Tongue (tissue), 3 donors: ENCODE measurements at places on chromosomes 13 and 19. TPM values are rescaled to one million over a fixed set of nuclear protein-coding genes. Genes with fewer than 3 reads are reported as not detected.
A peak's percentile ranks its signal among the peaks of the same experiment; 100 is the strongest.

Gene CLDN10
- total RNA-seq: 17.4 TPM

- DNase-seq: peak; percentile 35
Observed at GRCh38 chr19:34428549-34429285, 536 bp downstream of the UBA2 start.

Gene IGSF23
- not detected for total RNA-seq

DNA sequence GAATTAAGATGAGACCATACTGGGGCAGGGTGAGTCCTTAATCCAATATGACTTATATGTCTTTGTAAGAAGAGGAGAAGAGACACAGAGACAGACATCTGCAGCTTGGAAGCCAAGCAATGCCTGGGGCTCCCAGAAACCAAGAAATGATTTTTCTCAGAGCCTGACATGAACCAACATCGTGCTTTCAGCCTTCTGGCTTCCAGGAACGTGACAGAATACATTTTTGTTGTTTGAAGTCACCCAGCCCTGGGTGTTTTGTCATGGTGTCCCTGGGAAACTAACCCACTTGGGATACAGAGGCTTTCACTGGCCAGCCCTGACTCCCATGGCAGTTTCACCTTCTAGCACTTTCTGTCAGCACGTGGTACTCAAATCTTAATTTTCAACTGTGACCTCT lies 95.3 kb upstream of the SLC10A2 start:
- no peak for DNase-seq

Gene PRRG2
- 3.4 TPM for total RNA-seq

DNA sequence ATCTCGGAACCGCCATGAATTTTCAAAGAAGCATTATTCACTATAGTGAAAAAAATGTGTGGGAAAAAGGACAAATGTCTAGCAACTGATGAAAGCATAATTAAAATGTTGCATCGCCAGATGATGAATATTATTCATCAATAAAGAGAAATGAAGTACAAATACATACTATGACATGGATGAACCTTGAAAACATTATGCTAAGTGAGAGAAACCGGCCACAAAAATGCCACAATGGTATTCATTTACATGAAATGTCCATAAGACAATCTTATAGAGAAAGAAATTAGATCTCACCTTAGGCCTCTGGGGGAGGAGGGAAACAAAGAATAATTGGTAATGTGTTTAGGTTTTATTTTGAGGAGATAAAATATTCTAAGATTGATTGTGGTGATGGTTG lies 645.0 kb downstream of the EFNB2 start:
- DNase-seq: no peak

DNA sequence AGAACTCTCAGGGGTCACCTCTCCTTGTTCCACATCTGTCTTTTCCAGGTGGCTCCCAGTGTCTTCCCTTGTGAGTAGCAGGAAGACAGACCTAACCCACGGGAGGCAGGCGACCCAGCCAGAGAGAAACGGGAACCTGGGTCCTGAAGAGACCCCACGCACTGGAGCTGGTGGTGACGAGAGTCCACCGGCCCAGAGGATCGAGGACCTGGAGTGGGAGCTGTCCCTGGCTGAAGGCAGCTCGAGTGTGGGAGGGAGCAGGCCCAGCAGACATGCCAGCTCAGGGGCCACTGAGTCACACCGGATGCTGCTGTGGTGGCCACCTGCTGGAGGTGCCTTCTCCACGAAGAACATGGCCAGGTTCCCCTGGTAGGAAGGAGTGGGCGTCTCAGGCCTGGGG lies 66.5 kb upstream of the ATP12A start:
- DNase-seq: no peak

DNA sequence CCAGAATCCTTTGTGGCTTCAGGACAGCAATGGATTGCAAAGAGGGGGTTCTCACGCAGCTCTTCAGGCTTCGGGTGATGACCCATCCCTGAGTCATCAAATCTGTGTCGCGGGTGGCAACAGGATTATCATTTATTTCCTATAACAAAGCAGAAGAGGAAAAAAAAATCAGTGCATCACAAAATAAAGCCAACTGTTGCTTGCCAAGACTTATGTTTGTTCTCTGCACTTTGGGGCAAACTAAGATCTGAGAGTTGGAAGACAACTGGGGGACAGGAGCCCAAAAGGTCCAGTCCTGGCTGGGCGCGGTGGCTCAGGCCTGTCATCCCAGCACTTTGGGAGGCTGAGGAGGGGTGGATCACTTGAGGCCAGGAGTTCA lies 6.4 kb downstream of the GNA15 start:
- DNase-seq: no peak

Gene FXYD7
- total RNA-seq: not detected

Gene ZNF766
- total RNA-seq: 19.9 TPM

DNA sequence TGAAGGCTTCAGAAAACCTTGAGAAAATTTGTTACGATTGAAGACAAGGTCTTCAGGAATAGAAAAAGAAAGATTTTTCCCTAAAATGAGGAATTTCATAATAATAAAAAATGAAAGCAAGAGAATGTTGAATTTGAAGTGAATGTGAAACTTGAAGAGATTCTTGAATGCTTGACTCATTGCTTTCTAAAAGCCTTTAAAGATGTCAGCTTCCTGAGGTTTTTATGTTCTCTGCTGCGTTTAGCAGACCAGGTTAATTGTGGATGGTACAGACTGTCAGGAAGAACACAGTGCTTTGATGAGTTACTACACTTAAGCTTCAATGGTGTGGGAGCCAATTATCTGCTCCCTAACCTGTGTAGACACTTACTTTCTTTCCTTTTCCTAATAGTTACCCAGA lies 96.3 kb upstream of the FNDC3A start:
- no peak for DNase-seq

- no peak for DNase-seq
Observed at GRCh38 chr19:16045171-16045570, 31.1 kb upstream of the TPM4 start.

- DNase-seq: no peak
Observed at GRCh38 chr13:97411984-97412383, 22.0 kb upstream of the RAP2A start.

DNA sequence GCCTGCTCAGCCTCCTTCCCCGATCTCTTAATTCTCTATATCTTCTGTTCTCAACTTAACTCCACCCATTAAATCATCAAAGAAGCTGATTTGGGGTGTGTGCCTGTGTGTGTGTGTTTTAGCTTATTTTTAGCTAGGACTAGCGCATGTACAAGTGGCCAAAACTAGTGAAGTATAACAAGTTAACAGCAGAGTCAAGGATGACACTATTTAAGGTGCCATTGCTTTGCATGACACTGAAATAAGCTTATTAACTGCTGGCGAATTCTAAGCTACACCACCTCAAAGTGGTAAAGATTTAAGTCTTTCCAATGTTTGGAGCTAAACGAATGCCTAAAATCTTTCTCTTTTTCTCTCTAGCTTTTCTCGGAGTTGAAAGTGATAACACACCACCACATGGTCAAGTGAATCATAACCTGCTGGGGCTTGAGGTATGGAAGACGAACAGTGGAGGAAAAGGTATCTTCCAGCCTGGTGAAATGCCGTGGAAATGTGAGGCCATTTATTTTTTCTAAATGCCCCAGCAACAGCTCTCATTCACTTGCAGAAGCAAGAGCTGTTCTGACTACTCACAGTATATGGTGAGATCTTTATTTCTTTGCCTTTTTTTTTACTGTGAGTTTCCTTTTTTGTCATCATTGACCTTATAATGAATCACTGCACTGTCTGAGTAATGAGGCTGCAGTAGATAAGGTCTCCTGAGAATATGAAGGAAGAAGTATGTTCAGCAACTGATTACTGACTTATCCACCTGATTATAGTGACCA lies 570.3 kb downstream of the PCDH9 start:
- DNase-seq: no peak

DNA sequence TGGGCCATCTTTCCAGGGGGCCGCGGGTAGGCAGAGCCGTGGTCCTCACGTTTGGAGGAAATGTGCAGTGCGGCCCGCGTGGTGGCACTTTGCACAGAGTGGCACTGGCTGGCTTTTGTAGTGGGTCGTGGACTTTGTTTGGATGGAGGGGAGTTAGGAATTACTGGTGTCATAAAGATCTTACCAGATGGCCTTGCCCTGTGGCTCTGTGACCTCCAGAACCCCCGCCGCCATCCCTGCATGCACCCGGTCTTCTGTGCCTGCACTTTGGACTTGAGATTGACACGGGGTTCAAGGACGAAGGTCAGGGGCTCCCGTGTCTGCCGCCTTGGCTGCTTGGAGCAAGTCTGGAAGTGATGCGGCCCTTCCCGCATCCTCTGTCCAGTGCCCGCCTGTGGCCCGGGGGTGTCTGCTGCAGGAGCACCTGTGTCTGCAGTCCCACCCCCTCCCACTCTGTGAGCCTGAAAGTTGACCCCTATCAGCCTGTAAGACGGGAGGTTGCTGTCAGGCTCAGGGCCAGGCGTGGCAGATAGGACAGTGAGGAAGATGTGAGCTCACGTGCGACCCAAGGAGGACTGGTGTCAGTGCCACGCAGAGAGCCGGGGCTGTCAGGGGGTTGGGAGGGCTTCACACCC lies 2.2 kb downstream of the GNA11 start:
- DNase-seq: no peak
